ENCODE measurements at places on chromosomes 11 and 22.

DNA sequence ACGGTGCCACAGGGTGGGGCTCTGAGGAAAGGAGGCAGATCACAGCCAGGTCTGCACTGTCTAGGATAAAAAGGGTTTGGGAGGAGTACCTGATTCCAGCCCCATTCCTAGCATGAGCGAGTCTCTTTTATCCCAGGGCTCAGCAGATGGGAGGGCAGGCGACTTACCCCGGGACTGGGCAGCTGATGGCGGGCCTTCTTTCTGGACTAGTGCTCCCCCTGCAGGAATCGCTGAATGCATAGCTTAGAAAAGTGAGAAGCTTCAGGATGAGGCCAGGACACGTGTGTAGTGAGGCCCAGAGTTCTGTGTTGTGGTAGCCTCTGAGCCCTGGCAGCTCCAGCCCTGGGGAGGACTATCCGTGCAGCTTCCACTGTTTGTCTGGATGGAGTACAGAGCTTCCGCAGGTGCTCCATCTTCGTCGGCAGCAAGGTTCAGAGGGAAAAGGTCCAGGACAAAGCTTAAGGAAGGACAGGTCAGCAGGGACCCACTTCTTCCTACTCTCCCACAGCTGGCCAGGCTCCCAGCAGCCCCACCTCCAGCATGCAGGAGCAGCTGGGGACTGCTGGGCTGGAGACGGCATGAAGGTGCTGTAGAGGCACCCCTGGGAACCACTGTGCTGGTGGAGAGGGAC is 30.4 kb downstream of the COMMD9 start:
- DNase-seq: peak; percentile 84

DNA sequence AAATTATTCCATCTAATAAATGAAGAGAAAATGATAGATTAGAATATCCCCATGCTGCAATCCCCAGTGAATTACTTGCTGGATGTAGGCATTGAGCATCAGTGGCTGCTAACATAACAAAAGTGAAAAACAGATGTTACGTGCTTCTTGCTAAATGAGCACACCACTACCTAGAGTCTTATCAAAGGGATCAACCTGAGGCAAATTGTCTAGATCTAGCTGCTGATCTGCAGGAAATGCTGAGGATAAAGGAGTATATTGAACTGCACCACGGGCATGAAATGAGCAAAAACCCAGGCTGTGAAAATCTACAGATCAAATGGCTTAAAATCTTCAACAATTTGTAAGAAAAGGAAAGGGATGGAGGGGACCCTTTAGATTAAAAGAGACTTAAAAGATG is 45.3 kb upstream of the SCUBE2 start:
- no peak for DNase-seq

DNA sequence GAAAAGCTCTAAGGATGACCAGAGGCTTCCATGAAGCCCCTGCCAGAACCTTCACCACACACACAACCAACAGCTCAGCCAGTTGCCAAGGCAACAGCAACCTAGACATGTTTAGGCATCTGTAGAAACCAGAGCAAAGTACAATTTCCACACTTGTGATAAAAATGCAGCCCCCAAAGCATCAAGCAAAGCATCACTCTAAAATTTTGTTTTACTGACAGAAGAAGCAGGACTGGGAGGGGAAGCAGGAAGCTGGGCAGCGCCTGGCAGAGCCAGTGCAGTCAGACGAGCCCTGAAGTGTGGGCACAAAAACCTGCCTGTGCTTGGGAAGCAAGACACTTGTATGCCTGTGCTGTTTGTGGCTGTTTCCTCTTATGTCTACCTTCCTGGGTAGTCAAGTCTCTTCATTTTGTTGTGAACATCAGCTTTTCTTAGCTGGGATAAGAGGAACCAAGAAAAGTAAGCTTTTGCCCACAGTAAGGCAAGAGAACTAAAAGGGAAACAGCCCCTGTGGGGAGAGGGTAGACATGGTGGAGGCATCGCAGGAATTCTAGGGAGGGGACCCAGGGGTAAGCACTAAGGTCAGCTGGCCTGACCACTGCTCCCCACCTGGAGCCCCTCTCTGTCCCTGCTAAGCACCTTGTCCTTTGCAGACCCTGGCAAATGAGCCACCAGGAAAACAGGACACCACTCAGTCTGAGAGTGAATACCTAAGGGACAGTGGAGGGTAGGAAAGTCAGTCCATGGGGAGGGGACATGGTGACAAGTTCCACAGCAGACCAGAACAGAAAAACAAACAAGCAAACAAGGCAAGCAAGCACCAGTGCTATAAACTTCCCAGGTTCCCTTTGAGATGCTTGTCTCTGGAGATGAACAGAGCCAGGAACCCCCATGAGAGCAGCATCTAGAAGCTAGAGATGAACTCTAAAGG is 13.4 kb downstream of the PACSIN2 start:
- DNase-seq: peak; percentile 39

DNA sequence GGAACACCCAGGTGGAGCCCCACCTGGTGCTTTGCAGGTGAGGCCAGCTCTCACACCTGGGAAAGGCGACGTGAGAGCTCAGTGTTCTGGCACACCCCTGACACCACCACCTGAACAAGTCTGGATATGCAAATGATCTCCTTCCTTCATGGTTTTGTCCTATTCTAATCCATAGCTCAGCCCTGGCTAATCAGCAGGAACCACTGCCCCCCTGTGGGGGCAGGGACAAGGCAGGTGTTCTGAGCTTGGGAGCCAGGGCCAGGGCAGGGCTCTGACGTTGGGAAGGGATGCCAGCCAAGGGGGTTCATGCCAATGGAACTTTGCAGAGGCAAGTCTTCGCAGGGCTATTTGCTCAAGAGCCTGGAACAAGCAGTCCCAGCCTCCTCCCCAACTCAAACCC is 144.2 kb downstream of the TRIM29 start:
- DNase-seq: no peak

DNA sequence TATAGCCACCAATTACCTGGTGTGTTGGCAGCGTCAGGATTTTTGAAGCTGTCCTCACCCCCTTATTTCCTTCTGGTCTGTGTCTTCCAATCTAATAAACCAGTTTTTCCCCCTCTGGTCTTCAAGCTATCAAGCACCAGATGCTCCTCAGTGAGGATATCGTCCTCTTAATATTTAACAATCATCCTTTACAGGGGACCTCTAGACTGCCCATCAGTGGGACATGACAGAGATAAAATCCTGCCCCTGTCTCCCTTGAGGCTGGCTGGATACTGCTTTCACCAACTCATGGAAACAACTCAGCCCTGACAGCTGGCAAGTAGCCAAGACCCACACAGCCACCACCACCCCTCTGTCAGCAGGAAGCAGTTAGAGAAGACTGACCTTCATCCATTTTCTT is 421.0 kb upstream of the API5 start:
- DNase-seq: no peak

DNA sequence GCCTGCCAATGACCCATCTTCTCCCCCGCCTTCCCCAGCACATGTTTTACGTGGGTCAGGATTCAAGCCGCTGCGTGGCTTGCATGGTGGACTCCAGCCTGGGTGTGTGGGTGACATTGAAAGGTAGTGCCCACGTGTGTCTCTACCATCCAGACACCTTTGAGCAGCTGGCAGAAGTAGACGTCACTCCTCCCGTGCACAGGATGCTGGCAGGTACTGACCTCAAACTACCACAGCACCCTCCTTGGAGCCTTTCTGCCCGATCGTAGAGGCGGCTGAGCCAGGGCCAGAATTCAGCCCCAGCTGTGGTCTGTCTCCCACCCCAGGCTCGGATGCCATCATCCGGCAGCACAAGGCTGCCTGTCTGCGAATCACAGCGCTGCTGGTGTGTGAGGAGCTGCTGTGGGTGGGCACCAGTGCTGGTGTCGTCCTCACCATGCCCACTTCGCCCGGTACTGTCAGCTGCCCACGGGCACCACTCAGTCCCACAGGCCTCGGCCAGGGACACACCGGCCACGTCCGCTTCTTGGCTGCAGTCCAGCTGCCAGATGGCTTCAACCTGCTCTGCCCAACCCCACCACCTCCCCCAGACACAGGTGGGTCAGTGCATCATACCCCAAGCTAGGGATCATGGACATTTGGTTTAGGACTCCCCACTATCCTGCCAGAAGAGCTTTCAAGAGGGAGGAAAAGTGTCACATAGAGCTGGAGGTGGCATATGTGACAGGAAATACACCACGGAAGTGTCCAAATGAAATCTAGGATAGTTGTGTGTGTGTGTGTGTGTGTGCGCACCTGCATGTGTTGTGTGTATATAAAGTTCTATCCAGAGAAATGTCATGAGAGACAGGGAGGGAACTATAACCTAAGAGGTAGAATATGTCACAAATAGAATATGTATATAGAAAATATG is 10.6 kb upstream of the RELT start:
- no peak for DNase-seq

- DNase-seq: no peak
Observed at GRCh38 chr11:36235750-36236149, 53.5 kb downstream of the COMMD9 start.

- peak; percentile 86 for DNase-seq
Observed at GRCh38 chr22:44729391-44730021, 22.9 kb upstream of the ARHGAP8 start.

DNA sequence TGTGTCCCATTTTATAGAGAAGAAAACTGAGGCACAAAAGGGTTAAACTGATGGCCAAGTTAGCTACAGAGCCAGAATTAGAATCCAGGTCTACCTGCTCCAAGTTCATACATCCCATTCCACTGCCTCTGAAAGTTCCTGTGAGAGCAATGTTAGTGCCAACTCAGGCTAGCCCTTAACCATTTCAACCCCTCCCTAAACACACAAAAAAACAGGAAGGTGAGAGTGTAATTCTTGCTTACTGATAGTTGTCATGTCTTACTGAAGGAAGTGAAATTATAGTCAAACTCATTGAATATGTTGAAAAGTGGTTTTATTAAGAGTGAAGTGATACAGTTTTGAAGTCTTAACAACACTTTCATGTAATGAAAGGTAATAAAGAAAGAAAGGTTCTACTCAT is 2.9 kb upstream of the E2F8 start:
- no peak for DNase-seq

GRCh38 chr11:57772562-57772961 is 11.0 kb downstream of the CTNND1 start:
- no peak for DNase-seq

DNA sequence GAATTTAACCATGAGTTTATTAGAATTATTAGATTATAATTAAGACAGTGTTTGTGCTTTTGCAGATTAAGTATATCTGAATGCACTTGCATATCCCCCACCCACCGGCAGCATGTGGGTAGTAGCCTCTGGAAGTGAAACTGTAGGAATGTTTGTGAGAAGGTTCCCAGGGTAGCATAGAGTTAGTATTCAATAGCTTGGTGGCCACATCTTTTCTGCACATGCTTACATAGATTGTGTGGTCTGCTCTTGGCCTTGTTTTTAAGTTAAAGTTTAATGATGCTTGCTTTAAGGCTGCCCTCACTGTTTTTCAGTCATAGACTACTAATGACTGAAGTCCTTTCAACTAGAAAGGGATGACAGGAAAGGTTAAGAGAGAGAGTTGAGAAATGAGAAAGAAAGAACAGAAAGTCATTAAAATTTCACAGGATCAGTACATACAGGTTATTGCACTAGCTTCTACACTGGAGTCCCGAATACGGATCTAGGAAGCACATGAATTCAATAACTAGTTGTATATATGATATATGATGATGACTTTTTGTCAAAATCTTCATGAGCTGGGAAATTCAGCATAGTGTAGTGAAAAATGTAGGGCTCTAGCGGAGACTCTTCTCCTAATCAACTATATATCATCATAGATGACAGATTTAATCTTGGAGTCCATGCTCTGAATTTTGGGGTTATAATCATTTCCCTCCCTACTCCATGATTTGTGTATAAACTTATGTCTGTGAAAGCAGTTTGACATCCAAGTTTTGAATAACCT is 137.1 kb downstream of the ARHGAP42 start:
- DNase-seq: peak; percentile 47

- DNase-seq: no peak
Observed at GRCh38 chr11:46049325-46049897, 71.8 kb downstream of the PHF21A start.

DNA sequence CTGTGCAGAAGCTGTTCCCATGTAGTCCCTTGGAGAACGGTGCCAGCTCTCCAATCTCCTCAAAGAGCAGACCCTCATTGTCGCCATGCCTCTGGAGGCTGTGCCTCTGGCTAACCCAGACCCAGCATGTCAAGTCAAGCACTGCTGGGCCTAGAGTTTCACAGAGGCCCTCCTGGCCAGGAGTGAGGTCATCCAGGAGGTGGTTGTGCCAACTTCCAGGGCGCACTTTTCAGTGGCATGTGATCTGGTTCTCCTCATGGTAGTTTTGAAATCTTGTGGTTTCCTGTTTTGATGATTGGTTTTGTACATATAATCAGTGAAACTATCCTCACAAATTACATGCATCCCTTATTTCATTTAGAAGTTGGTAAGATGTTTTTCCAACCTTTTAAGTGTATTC is 78.9 kb downstream of the PPFIBP2 start:
- peak; percentile 74 for DNase-seq

- DNase-seq: no peak
Observed at GRCh38 chr11:6594142-6594768, 9.2 kb downstream of the RRP8 start.

GRCh38 chr11:116171271-116172140 is 601.3 kb downstream of the BUD13 start:
- DNase-seq: no peak

GRCh38 chr11:15558513-15559181 is 443.9 kb downstream of the INSC start:
- no peak for DNase-seq

DNA sequence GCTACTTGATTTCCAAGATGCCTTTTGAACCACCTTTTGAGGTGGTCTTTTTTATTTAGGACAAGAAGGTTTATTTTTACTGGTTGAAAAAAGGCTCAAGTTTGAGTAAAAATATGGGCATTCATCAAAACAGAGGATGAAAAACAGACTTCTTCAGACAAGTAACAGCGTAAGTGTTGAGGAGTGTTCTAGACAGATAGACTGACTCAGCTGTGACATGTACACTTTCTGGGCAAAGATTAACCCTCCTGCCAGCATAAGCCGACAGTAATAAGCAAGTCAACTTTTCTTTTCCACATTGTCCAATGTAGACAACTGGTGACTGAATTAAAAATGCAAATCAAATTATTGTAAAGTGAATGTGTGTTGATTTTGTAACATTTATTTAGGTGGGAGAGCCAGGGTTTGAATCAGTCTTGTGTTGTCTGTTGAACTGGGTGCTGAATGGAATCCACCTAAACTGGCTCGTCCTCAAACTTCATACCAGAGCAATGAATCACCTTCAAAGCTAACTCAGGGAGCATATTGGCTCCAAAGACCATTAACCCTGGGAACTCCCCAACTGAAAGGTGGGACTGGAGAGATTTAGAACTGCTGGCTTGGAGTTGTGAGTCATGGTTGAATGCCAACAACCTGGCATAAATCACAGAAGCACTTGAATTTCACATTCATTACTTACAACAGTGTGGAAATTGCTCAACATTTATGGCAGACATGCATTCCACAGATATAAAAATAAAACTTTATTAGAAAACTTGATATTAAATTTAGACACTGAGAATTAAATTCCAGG is 377.0 kb downstream of the ETS1 start:
- DNase-seq: peak; percentile 94

- peak; percentile 76 for DNase-seq
Observed at GRCh38 chr22:37330200-37331033, 48.1 kb downstream of the CYTH4 start.

Measured in fibroblast of villous mesenchyme (primary cell).